ENCODE measurements at places on chromosomes 5 and 9.

GRCh38 chr5:10607666-10608073 lies 43.8 kb downstream of the ANKRD33B start:
- DNase-seq = peak; percentile 65

DNA sequence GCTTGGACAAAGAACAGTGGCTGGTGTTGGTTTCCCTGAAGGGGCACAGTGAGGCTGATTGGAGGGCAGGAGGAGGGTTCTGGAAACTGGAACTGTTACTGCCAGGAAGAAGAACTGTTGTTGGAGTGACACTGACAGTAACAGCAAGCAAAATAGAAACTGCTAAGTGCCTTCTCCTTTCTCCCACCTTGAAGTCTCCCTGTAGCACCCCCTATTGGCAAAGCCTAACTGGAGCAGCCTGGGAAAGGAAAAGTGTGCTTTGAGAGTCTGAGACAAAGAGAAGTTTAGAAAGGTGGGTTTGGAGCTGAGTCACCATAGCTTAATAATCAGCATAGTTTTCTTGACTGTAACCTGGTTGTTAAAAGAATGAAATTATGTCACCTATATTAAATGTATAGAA lies 2.5 kb upstream of the TMEM174 start:
- DNase-seq = no peak

GRCh38 chr9:34276772-34277171 lies 52.3 kb downstream of the KIF24 start:
- DNase-seq = no peak

DNA sequence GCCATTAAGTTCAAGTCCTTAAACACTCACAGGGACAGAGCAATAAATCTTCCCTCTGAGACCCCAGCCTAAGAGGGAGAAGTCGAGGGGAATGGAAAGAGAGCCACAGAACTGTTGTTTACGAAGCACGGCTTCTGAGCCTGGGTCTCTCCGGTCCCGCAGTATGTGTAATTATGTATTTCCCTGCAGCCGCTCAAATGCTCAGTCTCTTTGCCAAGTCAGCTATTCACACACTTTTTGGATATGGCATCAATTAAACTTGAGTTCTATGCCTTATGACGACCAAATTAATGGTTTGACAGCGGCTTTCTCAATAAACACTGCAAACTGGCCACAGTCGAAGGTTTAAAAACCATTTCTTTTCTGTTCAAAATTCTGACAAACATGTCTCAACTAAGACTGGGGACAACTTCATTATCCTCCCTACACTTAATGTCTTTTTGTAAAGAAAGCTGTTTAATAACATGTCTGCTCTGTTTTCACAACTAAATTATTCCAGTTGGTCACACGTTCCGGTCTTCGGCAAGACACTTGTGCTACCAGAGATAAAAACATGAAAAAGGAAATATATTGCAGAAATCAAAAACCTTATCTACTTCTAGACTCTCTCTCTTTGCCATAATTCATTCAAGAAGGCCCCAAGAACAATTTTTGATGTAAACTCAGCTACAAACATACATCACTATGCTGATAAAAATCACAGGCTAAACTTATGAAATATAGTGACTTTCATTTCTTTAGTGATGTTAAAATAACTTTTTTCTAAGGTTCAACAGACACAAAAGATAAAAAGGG lies 203.2 kb downstream of the GAPVD1 start:
- DNase-seq = no peak

GRCh38 chr9:127417131-127418036 lies 6.8 kb upstream of the ZNF79 start:
- no peak for DNase-seq

DNA sequence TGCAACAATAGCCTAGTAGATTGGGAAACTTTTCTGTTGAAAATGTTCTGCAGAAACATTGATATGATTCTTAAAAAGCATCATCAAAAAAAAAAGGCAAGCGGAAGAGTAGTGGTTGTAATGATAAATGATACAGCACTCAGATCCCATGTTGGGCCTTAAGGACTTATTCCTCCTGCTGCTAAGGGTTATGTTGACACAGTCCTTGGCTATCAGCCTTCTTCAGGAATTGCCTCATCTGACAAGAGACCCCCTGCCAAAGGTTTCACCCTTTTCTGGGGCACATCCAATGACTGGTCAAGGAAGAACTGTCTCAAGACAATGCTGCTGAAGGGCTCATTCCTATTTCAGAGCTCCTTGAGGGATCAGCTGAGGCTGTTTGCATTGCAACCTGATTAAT lies 44.3 kb upstream of the MAMDC2 start:
- no peak for DNase-seq

GRCh38 chr5:53424686-53425615 lies 55.5 kb upstream of the FST start:
- DNase-seq = no peak

DNA sequence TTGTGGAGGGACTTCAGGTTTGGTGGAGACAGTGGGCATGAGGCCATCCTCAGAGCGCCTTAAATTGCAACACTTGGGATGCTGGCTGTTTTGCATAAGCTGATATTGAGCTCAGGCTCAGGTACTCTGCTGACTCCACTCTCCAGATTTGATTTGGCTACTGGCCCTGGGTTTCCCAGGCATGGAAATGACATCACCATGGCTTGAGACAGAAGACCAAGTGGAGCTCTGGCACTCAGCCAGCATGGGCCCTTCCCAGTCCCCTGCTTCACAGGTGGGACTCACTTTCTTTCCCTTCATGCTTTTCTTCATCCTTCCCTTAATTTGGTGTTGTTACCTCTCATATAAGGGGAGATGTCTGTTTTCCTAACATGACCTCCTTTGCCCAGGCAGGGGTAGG lies 72.0 kb upstream of the IL12B start:
- DNase-seq = no peak

- no peak for DNase-seq
These were observed 11.8 kb downstream of the NEK6 start for GRCh38 chr9:124269556-124269955.

- DNase-seq = no peak
These were observed 15.0 kb downstream of the FER start for GRCh38 chr5:108762660-108763059.

GRCh38 chr5:154860123-154860522 lies 1.7 kb downstream of the CNOT8 start:
- no peak for DNase-seq

DNA sequence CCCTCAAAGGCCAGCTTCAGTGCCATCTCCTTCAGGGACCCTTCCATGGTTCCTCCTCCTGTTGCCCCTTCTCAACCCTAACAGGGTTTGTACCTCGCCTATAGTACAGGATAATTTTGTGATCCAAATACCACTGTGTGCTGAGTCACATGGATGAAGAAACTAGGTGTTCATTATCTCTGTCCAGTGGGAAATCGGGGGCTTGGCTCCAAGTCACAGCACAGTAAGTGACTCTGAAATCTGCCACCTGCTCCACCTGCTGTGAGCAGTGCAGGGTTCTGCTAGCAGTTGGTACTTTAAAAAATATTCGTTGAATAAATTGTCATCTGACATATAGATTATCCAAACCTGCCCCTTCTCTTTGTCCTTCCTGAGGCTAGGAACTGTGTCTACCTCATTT lies 123.2 kb upstream of the OTULINL start:
- no peak for DNase-seq

DNA sequence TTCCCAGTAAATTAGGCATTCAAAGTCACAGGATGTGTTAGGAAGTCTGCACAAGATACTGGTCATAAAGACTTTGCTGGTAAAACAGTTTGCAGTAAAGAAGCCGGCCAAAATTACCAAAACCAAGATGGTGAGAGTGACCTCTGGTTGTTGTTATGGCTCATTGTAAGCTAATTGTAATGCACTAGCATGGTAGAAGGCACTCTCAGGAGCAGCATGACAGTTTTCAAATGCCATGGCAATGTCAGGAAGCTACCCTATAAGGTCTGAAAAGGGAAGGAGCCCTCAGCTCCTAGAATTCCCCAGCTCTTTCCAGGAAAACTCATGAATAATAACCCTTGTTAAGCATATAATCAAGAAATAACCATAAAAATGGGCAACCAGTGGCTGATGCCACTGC lies 64.3 kb upstream of the TNC start:
- no peak for DNase-seq
